ENCODE measurements at places on chromosomes 6 and 20.
A peak's percentile ranks its signal among the peaks of the same experiment; 100 is the strongest.

DNA sequence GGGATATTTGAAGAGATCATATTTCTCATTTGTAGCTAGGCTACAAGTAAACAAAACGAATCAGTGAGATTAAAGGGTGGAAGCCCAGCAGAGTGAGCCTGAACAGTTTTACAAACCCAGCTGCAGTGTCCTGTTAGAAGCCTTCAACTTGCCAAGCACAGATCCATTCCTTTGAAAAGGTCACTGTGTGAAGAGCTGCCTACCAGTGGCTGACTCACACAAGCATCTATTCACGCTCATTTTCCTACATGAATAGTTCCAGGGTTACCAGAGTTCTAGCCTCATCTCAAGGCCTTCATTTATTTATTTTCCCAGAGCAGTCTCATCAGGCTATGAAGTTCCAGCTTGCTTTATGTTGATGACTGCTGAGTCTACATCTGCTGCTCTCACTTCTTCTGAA is 25.7 kb upstream of the MLIP start:
- peak; percentile 30 for DNase-seq

DNA sequence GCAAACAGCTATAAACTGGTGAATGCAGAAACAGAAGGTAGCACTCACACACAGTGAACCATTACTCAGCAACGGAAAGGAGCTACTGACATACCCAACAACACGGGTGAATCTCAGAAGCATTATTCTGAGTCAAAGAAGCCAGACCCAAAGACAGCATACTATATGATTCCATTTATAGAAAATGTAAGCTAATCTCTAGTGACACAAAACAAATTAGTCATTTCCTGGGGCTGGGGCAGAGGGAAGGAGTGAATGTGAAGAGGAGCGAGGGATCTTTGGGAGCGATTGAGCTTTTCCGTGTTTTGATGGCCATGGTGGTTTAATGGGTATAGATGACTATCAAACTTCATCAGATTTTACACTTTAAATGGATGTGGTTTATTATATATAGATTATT is 614.6 kb downstream of the DHX35 start:
- no peak for DNase-seq

- DNase-seq: no peak
Observed at GRCh38 chr6:24231438-24231977, 105.5 kb downstream of the NRSN1 start.

GRCh38 chr6:166903500-166903899 is 52.9 kb downstream of the RNASET2 start:
- DNase-seq: no peak

- peak; percentile 49 for DNase-seq
Observed at GRCh38 chr6:31829633-31830283, 2.2 kb downstream of the HSPA1B start.

- DNase-seq: no peak
Observed at GRCh38 chr6:151690303-151690702, 117.2 kb upstream of the ESR1 start.

DNA sequence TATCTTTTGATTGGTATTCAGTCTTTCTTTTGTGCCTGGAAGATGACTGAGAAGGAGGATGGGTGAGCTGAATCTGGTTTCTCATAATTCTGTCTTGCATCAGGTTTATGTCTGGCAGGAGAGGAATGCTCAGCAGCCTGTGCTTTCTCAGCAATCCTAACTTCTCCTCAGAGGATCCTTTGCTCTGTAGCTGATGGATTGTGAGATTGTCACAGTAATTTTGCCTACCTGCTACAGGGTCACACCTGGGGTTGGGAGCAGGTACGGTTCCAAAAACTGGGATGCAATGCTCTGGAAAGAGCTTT is 2.1 kb upstream of the HS3ST5 start:
- DNase-seq: no peak

DNA sequence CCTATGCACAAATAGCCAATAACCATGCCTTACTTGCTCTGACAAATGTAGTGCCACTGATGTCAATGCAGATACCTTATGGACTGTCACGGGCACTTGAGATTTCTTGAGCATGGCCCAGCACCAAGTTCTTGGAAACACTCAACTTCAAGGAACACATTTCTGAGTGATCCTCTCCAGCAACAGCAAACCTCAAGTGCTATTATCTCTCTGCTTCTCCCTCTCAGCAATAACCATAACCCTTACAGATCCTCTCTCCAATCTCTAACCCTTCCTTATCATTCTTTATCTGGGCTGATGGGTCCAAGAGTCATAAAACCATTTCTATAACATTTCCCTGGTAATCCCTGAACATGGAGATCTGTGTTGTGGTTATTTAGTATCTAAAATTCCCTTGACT is 266.9 kb upstream of the STXBP5 start:
- no peak for DNase-seq

- no peak for DNase-seq
Observed at GRCh38 chr6:53439556-53439955, 90.8 kb upstream of the ELOVL5 start.

DNA sequence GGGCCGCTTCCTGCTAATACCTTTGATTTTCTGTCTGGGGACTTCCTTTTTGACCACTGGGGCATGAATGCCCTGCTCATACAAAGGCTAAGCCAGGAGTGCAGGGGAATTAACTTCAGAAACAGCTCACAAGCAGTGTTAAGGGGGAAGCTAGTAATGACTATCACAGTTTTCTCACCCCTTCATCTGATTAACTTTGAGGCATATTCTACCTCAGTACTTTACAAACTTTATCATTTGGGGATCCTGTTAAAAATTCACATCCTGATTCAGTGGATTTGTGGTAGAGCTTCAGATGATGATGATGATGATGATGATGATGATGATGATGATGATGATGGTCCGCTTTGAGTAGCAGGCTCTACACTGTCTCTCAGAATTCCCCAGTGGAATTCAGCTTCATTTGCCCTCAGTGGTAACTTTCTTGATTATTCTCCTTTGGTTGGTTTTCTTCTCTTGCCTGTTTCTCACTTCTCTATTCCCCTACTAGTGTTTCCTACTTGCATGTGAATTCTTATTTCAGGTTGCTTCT is 78.4 kb upstream of the TMEM170B start:
- no peak for DNase-seq

DNA sequence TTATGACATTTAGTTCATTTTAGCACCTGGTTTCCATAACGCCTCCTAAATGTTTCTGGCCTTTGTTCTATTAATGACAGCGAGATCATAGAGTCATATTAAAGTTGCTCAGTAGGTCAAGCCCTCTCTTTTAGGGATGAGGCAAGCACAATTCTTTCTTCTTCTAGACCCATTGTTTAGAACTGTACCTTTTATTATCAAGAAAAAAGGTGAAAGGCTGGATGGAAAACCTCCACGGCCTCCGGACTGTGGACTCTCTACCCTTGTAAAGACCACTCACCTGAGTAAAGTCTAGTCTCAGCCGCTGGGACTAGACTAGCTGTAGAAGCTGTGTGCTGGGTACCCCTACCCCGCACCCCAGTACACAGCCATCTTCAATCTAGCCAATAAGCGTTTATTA is 6.0 kb upstream of the AFDN start:
- no peak for DNase-seq

GRCh38 chr6:160973311-160974250 is 18.0 kb upstream of the MAP3K4 start:
- DNase-seq: no peak

- no peak for DNase-seq
Observed at GRCh38 chr6:168342636-168343035, 23.1 kb upstream of the DACT2 start.

- no peak for DNase-seq
Observed at GRCh38 chr6:25002326-25003091, 66.7 kb upstream of the RIPOR2 start.

DNA sequence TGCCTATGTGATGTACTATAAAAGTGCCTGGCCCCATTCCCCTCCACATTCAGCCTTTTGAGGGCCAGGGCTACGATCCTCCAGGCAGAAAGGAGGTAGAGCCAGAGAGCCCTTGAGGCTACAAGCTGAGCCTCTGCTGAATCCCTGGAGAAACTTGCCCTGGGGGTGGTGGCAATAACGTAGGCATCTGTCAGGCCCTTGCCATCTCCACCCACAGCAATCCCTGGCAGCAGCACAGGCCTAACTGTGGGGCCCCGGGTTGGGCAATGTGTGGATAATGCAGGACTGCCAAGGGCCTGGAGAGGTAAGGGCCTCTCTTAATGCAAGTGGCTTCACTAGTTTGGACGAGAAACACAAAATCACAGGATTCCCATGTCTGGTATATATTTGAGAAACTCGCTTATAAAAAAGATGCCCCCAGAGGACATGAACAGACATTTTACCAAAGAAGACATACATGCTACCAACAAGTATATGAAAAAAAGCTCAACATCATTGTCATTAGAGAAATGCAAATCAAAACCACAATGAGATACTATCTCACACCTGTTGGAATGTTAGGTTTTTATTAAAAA is 99.0 kb downstream of the QRSL1 start:
- no peak for DNase-seq

DNA sequence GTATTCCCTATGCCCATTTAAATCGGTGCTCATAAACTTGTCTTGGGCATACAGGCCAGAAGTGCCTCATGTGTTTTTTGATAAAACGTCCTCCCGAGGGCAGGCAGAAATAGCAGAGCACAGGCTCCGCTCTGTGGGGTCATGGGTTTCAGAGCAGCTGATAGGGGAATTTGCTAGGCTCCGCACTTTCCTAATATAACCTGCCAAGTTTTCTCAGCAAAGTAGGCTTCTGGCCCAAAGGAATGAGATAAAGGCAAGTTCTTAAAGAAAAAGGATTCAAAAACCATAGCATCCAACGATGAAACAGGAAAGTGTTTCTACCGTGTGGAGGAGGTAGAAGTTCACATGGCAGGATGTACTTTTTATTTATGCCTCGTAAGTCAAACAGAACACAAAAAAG is 69.8 kb upstream of the RALGAPA2 start:
- DNase-seq: no peak

DNA sequence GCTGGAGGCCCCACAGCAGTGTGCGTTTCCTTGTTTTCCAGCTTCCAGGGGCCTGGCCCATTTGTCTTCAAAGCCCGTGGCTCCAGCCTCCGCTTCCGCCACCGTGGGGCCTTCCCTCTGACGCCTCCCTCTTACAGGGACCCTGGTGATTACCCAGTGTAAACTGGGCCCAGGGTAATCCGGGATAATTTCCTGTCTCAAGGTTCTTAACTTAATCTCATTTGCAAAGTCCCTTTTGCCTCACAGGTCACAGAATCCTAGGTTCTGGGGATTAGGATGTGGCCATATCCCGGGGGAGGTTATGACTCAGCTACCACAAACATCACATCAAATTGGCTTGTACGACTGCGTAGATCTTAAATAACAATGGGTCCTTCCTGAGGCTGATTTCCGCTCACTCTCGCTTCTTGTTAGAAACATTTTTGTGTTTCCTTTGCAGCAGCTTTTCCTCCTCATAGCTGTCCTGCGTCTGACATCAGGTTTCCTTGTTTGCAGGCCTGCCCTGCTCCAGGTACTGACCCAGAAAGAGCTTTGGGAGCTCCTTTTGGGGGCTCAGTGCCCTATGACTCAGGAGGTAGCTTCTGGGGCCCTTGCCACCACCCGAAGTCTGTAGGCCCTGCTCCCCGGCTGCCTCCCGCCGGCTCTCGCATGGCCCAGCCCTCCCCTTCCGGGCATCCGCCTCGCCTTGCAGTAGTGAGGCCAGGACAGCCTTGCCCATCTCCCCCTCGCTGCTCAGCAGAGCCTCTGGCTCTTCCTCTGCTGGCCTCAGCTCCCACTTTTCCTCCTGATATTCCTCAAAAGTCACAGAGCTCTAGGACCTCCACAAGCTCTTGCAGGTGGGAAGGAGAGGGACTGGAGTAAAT is 100.5 kb downstream of the ERMARD start:
- no peak for DNase-seq

- DNase-seq: no peak
Observed at GRCh38 chr6:3592371-3592941, 135.6 kb upstream of the SLC22A23 start.

DNA sequence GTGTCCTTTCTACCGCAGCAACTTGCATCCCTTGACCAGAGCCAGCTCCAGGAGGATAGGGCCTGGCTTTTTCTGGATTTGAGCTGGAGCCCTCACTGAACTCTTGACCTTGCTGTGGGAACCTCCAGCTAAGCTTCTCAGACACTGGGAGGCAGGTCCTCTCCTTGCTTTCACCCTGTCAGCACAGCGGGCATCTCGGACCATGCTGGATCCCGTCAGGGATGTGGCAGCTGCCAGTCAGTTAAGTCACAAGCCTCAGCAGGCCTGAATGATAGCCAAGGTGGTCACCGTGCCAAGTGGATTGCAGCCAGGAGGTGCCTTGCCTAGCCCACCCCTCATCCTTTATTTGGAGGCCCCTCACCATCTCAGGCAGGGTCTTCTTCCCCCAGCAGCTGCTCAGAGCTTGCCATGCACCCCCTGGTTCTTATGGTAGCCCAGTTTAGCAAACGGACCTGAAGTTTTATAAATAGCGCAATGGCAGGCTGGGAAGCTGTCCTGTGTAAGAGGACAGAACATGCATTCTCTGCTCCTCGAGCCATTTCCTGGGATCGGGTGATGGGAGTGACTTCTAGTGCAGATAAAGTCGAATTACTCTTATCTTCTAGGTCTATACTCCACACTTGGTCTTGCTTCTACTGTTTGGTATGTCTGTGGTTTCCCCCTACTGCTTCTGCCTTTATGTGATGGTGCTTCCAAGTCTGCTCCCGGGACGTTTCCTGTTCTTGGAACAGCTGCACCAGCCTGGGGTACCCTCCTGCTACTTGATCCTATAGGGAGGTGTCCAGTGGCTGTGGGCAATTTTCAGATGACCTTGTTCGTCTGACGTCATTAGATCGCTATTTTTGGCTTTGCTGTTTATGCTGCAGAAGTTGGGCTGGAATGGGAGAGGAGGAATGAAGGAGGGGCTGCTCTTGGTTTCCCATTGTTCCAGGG is 7.1 kb upstream of the MYLK2 start:
- DNase-seq: no peak

GRCh38 chr6:54194067-54194466 is 82.8 kb downstream of the MLIP start:
- no peak for DNase-seq

GRCh38 chr6:149248693-149249369 is 68.7 kb upstream of the TAB2 start:
- DNase-seq: no peak

GRCh38 chr6:1538369-1538768 is 71.3 kb upstream of the FOXC1 start:
- DNase-seq: no peak

DNA sequence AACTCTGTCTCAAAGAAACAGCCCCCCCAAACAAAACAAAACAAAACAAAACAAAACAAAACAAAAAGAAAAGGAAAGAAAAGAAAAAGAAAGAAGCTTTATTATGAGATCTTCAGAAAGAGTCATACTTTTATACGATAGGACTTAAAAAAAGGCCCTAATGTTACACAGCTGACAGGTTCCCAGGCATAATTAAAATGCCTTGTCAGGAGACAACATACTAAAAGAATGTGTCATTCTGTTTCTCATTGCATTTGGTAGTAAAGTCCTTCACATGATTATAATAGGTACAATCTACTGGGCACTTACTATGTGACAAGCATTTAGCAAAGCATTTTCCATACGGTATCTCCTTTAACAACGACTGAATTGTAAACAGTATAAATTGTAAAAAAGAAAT is 36.4 kb upstream of the RPN2 start:
- DNase-seq: no peak

- no peak for DNase-seq
Observed at GRCh38 chr6:22613051-22613450, 43.7 kb downstream of the HDGFL1 start.

Data from dorsolateral prefrontal cortex (tissue), 122 donors.